ENCODE measurements at places on chromosomes 11 and 22.
A peak's percentile ranks its signal among the peaks of the same experiment; 100 is the strongest.

DNA sequence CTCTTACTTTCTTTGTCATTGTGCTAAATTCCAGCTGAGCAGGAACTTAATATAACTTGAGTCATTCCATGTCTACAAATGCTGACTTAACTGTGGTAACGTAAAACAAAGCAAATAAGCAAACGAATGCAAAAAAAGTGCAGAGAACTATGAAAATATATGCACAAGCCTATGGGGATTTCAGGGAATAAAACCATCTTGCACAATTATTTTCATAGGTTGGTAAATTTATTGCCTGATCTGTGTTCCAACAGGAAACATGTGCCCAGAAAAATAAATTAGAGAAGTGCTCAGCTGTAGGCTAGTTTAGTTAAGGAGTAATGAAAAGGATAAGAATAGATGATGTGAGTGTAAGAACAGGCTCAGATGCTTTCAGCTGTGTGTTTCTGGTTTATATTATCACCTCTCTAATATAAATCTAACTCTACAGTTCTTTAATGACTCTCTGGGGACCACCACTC is 1169.3 kb downstream of the LRRC4C start:
- no peak for DNase-seq

DNA sequence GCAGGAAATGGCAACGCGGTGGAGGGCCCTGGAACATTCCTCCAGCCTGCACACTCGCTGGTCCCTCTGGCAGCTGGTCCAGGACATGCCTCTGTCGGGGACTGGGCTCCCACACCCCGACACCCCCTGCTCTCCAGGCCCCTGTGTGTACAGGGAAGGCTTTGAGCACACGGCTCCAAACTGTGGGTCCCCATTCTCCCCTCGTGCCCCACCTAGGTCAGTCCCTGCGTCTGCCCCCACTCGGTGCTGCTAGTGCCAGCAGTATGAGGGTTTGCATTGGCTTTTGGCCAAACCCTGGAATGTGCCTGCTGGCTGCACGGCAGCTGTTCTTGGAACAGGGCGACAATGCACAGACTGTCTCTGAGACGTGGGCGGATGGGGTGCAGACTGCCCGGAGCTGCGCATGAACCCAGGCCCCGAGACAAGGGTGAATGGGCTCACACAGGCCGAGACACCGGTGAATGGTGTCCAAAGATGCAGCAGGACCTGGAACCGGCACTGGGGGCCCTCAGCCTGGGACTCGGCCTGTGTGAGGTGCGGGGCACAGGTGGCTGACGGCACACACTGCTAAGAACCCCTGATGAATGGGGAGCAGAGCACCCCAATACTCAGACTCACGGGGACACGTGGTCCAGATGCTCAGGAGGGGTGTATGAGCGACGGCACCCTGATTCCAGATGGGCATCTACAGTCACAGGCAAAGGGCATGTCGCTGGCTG is 7.5 kb upstream of the SYT8 start:
- no peak for DNase-seq

GRCh38 chr22:44192098-44192815 is 11.5 kb downstream of the PARVG start:
- peak; percentile 31 for DNase-seq

DNA sequence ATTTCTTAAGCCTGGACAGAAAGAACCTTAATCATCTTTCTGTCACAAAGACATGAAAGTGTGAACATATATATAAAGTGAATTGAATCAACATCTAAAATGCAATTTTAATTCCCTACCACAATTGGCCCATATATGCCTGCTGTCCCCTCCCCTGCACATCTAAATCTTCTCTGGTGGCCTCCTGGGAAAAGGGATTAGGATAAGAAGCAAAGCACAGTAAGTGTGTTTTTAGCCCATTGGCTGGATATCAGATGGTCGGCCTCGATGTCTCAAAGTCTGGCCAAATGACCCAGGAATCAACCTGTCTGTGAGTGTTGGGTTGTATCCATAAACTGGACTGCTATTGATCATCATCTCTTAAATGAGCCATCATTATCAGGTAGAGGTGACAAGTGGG is 5.8 kb downstream of the MMP3 start:
- no peak for DNase-seq

- no peak for DNase-seq
Measured at GRCh38 chr11:123438131-123438627, 8.1 kb downstream of the GRAMD1B start.

- no peak for DNase-seq
Measured at GRCh38 chr11:64447831-64448598, 89.1 kb downstream of the RPS6KA4 start.

DNA sequence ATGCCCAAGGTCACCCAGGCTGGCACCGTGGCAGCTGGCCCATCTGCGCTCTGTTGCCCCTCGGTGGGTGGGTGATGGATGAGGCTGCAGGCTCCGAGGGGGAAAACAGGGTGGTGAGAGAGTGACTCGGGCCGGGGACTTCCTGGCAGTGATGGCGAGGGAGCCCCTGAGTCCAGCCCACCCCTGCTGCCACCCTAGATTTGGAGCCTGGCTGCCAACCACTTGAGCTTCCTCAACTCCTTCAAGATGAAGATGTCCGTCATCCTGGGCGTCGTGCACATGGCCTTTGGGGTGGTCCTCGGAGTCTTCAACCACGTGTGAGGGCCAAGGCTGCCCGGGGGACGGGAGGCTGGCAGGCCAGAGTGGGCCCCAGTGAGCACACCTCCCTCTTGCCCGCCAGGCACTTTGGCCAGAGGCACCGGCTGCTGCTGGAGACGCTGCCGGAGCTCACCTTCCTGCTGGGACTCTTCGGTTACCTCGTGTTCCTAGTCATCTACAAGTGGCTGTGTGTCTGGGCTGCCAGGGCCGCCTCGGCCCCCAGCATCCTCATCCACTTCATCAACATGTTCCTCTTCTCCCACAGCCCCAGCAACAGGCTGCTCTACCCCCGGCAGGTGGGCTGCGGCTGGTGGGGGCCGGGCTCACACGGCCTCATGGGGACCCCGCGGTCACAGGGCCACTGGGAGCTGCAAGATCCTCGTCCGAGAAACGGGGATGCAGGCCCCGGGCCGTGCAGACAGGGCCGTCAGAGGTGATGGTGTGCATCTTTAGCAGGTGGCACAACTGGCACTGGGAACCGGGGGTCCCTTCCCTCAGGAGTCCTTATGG is 10.1 kb downstream of the TCIRG1 start:
- DNase-seq = no peak

GRCh38 chr11:31870609-31871309 is 59.6 kb upstream of the PAX6 start:
- peak; percentile 3 for DNase-seq

GRCh38 chr11:84790849-84791427 is 836.2 kb downstream of the DLG2 start:
- no peak for DNase-seq

- DNase-seq = no peak
Measured at GRCh38 chr11:120680322-120680721, 168.8 kb downstream of the GRIK4 start.

- DNase-seq = no peak
Measured at GRCh38 chr22:36741204-36741793, 34.6 kb downstream of the IFT27 start.

- DNase-seq = no peak
Measured at GRCh38 chr22:50063589-50064393, 5.7 kb upstream of the TTLL8 start.

GRCh38 chr22:30519842-30520425 is 14.4 kb upstream of the SEC14L4 start:
- no peak for DNase-seq

- DNase-seq = no peak
Measured at GRCh38 chr11:71198141-71198822, 54.1 kb downstream of the SHANK2 start.

GRCh38 chr11:35721651-35722282 is 59.2 kb downstream of the TRIM44 start:
- DNase-seq = no peak

GRCh38 chr11:75856912-75857311 is 41.9 kb downstream of the UVRAG start:
- DNase-seq = no peak

GRCh38 chr22:35150183-35151107 is 84.5 kb downstream of the ISX start:
- peak; percentile 55 for DNase-seq

GRCh38 chr22:50193621-50194020 is 7.2 kb upstream of the SELENOO start:
- DNase-seq = no peak

- no peak for DNase-seq
Measured at GRCh38 chr11:42462558-42463310, 849.1 kb upstream of the API5 start.

All from activated naive CD4-positive, alpha-beta T cell treated with Interleukin-2 at 50 U/mL for 16 hours (primary cell).